A549 (cell line): ENCODE measurements at places on chromosomes 7 and 10. TPM values are rescaled to one million over a fixed set of nuclear protein-coding genes. Genes with fewer than 3 reads are reported as not detected.

Gene GHRHR
- polyA plus RNA-seq = not detected in 3 replicates

Gene LRIT2
- not detected in 3 replicates for polyA plus RNA-seq

Gene PPP1R3A
- not detected in 3 replicates for polyA plus RNA-seq

Gene ZNF503
- 9.5 to 13.1 TPM (median 12.8 TPM) in 3 replicates for polyA plus RNA-seq

Gene C1GALT1
- 24.1 to 25.1 TPM (median 24.6 TPM) in 3 replicates for polyA plus RNA-seq

Gene KCNIP2
- polyA plus RNA-seq = 1.1 to 1.7 TPM (median 1.3 TPM) in 3 replicates

Gene WEE2
- not detected in 3 replicates for polyA plus RNA-seq

Gene RELN
- not detected in 3 replicates for polyA plus RNA-seq

Gene SPDYE6
- not detected in 3 replicates for polyA plus RNA-seq

Gene AKR1D1
- polyA plus RNA-seq = 0.06 TPM in 1 of 3 replicates, not detected in the others

Gene TET1
- 0.45 to 0.49 TPM (median 0.45 TPM) in 3 replicates for polyA plus RNA-seq

Gene ZNF775
- polyA plus RNA-seq = 4.5 to 5.4 TPM (median 5.4 TPM) in 3 replicates

Gene GRID2IP
- polyA plus RNA-seq = 0.03 TPM in 1 of 3 replicates, not detected in the others

Gene CPXM2
- polyA plus RNA-seq = not detected in 3 replicates

Gene POLR3A
- polyA plus RNA-seq = 10.9 to 11.5 TPM (median 11.5 TPM) in 3 replicates

Gene HMX2
- 0.07 to 0.09 TPM (median 0.08 TPM) in 3 replicates for polyA plus RNA-seq

Gene HOXA6
- 1.6 to 2.2 TPM (median 2.1 TPM) in 3 replicates for polyA plus RNA-seq
